Mesangial cell (primary cell): ENCODE measurements at places on chromosomes 1 and 21. TPM values are rescaled to one million over a fixed set of nuclear protein-coding genes. Genes with fewer than 3 reads are reported as not detected.

TDRKH gene
- 3.2 and 4.9 TPM in 2 replicates for total RNA-seq

ENAH gene
- total RNA-seq, result 23.8 and 43.7 TPM in 2 replicates

GPR3 gene
- 1.6 and 2.4 TPM in 2 replicates for total RNA-seq

RGS4 gene
- 76.1 and 272 TPM in 2 replicates for total RNA-seq
